ENCODE measurements at places on chromosomes 3 and 15.

- DNase-seq, result no peak
Measured at GRCh38 chr3:16122155-16122554, 52.3 kb upstream of the GALNT15 start.

DNA sequence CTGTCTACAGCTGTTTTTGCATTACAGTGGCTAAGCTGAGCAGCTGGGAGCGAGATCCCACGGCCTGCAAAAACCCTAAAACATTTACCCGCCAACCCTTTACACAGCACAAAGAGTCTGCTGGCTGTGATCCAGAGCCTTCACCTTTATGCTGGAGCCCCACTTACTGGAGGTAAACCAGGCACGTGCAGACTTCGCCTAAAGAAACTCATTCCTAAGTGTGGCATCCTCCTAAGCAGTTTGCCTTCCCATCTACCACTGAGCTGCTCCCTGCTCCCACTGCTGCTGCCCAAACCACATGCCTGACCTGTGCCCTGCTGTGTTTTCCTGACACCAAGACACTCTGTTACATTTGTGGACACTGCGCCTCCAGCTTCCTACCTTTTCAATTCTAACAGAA is 53.0 kb downstream of the CHSY1 start:
- no peak for DNase-seq

GRCh38 chr3:104731074-104731473 is 635.6 kb upstream of the ALCAM start:
- no peak for DNase-seq

- no peak for DNase-seq
Measured at GRCh38 chr15:64024172-64025050, 21.9 kb downstream of the DAPK2 start.

GRCh38 chr15:52653431-52653964 is 25.7 kb downstream of the ATOSA start:
- no peak for DNase-seq

GRCh38 chr3:8575364-8576104 is 69.1 kb downstream of the SSUH2 start:
- DNase-seq, result no peak

DNA sequence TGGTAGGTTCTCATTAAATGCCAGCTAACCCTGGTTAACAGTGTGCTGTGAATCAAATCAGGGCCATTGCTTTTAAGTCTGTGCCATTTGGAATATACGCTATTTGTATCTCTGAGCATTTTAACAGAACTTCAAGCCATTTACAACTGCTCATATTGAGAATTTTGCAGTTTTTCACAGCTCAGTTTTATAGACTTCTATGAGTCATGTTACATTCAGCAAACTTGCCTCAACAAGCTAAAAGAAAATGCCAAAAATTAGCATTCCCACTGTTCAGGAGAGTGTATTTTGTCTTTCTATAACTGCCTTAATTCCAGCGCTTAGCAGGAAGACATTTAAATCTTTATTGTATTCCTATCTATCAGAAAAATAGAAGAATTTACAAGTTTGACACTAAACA is 196.4 kb downstream of the GBE1 start:
- DNase-seq, result no peak

GRCh38 chr15:36880913-36881460 is 219.4 kb downstream of the MEIS2 start:
- DNase-seq, result no peak

DNA sequence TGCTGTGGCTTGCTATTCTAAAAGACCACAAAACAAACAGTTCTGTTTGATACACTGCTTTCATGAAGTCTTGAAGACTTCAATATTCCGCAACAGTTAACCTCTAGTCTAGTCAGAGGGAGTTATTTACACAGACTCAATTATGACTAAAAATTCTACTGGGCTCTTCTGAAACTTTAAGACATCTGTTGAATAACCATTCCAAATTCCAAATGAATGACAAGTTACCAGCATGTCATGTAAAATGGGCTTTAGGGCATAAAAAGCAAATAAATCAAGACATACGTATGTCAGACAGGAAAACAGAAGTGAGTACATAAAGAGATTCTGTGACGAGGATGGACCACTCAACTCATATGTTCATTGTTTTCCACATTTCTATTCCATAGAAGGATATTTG is 93.9 kb downstream of the PLOD2 start:
- DNase-seq, result no peak

DNA sequence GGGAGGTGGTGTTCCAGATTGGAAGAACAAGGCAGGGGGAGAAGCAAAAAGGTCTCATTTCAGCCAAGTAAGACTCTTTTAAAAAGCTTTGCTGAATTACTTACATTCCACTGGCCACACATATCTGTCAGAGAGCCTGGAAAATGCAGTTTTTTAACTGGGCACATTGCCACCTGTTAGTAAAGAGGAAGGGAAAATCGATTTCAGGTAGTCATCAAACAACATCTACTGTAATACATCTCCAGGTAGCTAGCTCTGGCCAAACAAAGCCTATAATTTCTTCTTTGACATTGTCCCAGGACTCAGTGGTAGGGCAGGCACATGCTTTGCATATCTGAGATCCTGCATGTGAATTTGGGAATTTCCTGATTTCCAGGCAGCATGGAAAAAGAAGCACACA is 480.7 kb upstream of the SUCLG2 start:
- DNase-seq, result no peak

- no peak for DNase-seq
Measured at GRCh38 chr15:25716414-25717126, 146.6 kb downstream of the ATP10A start.

- no peak for DNase-seq
Measured at GRCh38 chr3:184677344-184678316, 34.2 kb downstream of the MAGEF1 start.

GRCh38 chr3:136901391-136901790 is 39.4 kb downstream of the NCK1 start:
- DNase-seq, result no peak

- DNase-seq, result no peak
Measured at GRCh38 chr3:128532012-128532983, 39.3 kb upstream of the GATA2 start.

- no peak for DNase-seq
Measured at GRCh38 chr3:139534992-139535879, 4.3 kb downstream of the RBP1 start.

GRCh38 chr3:51385621-51386091 is 565 bp downstream of the MANF start:
- no peak for DNase-seq

- no peak for DNase-seq
Measured at GRCh38 chr3:10334042-10334441, 13.1 kb upstream of the SEC13 start.

DNA sequence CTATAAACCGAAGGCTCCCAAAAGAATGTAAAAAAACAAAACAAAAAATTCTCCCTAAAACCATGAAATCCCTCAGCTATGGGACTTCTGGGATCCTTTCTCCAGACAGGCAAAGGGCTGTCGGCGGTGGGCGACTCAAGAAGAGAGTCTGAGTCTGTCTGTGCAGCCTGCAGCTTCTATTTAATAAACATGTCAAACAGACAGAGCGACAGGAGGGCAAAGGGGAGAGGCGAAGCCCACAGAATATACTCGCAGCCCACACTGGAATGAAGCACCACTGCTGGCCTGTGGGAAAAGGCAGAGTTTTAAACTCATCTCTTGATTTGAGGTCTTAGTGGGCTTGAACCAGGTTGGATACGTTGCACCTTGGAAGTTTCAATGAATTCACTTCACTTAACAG is 40.2 kb downstream of the ISL2 start:
- DNase-seq, result no peak

- no peak for DNase-seq
Measured at GRCh38 chr15:89130201-89130600, 41.9 kb downstream of the ABHD2 start.

DNA sequence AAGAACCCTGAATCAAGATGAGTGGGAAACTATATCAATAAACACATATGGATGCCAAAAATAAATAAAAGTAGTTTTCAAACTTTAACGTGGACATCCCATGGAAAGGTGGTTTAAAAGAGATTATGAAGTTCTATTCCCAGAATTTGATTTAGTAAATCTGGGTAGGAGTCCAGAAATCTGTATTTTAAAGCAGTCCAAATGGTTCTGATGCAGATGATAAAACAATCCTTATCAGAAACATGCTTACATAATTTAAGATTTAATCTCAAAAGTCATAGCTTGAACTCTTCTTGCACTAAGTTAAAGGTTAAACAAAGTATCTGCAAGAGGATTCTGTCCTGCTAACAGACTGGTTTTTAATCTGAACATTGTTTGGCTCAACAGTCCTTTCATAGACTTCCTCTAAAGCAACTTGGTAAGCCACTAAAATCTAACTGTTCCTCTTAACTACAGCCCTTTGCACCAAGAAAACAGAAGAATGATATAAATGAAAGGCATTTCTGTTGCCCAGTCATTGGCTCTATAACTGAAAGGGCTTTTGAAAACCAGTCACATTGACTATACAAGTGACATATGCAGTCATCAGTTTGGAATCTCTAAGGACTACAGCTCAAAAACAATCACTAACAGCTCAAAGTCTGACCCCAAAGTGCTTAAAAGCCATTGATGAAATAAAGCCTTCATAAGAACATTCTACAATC is 23.4 kb upstream of the MAP4 start:
- DNase-seq, result no peak

DNA sequence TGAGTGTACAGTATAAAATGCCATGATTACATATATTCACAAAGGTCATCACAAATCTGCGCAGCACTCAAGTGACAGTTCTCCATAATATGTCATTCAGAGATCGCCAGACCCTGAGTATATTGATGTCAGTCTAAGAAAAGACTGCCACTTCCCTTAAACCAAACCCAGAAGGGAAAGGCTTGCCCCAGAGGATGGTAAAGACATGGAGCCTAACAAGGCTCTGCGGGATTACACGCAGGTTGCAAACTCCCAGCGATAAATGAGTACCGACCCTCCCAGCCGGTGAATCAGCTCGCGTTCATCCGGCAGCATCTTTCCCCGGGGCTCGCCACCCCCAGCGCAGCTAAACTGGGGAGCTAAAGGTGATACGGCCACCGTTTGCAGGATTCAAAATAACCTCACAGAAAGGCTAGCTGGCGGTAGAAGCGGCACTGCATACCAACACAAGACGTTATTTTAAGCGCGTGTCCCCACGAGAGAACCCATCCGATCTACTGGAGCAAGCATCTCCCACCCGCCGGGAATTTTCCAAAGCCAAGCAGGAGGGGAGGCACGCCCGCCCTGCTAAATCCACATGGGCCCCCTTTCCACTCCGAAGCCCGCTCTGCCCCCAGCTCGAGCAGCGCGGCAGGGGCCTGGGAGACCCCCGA is 643 bp downstream of the MYO5A start:
- no peak for DNase-seq

DNA sequence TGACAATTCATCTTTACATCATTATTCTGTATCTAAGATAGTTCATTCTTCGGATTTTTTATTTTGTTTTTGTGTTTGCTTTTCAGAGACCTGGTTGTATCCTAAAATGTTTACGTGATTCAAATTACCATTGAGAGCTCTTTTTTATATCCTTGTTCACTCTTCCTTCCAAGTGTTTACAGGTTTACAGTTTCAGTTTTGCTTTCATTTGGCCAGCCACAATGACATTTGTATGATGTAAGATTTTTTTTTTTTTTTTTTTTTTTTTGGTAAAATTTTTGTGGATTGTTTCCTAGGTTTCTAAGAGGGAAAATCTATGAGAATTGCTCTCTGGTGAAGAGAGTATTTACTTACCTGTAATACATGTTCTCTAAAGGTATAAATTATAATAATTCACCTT is 55.0 kb downstream of the SETD5 start:
- no peak for DNase-seq

GRCh38 chr3:122416966-122417365 is 1.1 kb upstream of the WDR5B start:
- no peak for DNase-seq

- no peak for DNase-seq
Measured at GRCh38 chr15:71238926-71239325, 123.7 kb downstream of the THSD4 start.

DNA sequence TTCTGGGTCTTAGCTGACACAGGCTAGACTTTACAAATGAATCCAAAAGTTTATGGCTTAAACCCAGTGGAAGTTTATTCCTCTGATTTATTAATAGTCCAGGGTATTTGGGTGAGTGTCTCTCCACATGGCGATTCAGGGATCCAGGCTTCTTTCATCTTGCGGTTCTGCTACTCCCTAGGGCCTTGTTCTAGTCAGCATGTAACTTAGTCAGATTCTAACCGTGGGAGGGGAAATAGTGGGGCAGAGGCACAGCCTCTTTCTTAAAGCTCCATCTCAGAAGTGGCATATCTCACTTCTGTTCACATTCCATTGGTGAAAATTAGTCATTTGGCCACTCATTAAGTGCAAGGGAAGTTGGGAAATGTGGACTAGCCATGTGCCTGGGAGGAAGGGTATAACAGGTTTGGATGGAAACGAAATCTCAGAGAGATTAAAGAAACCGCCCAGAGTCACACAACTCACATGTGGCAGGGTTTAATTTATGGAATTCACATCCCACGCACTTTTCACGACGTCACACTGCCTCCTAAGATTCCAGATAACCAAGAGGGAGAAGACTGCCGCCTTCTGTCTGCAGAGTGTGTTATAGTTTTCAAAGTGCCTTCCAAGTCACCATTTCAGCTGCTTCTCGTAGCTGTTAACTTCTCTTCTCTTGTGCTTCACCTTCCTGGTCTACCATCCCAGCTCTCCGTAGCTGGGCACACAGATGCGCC is 11.4 kb upstream of the RASGRF1 start:
- no peak for DNase-seq

DNA sequence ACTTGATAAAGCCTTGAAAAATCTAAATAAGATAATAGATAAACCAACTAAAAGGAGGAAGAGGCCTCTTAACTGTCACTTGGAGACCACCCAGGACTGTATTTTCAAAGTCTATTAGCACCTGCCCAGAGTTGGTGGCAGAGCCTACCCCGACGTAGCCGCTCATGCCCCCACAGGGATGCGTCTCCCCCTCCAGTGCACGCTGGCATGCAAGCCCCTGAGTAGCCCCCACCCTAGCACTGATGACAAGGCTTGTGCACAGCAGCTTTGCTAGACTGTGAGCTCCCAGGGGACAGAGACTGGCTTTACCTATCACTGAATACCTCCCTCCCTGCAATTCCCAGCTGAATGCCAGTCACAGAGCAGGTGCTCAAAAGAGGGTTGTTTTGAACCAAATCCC is 54.1 kb upstream of the HES1 start:
- no peak for DNase-seq

GRCh38 chr3:43213631-43214030 is 72.7 kb upstream of the SNRK start:
- no peak for DNase-seq

Data from cortex of kidney (tissue), 1 donor.